Activated CD4-positive, alpha-beta T cell treated with anti-CD3 and anti-CD28 coated beads for 36 hours (primary cell): ENCODE measurements at places on chromosomes 4 and X. TPM values are rescaled to one million over a fixed set of nuclear protein-coding genes. Genes with fewer than 3 reads are reported as not detected.

CCNG2 gene
- 28.6 TPM for total RNA-seq

ACOX3 gene
- 29.3 TPM for total RNA-seq

RASGEF1B gene
- total RNA-seq = 3.4 TPM

TXK gene
- total RNA-seq = 11.2 TPM

UTP14A gene
- total RNA-seq = 35.7 TPM

REELD1 gene
- total RNA-seq = 0.16 TPM

DNA sequence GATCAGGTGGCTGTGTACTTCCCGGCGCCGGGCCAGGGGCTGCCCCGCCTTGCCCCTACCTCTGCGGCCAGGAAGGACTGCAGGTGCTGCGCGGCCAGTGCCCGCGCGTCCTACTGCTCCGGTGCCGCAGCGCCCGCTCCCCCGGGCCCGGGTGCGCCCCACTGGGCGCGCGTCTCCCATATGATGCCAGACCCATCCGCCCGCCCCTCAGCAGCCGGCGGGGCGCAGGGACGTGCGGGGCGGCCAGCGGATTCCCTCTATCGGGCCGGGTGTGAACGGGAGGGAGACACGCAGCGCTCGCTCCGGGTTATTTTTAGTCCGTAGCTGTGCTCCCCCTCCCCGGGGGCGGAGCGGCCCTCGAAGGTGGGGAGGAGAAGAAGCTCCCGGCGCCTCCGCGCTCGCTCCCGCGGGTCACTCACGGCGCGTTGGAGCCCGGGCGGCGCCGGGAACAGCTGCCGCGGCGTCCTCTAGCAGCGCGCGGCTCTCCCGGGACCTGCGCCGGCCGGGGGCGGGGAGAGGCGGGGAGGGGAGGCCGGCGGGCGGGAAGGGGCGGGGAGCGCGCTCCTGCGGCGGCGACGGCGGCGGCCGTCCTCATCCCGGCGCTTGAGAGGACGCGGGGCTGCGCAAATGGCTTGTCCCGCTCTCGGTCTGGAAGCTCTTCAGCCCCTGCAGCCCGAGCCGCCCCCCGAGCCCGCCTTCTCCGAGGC is 103.6 kb downstream of the UCHL1 start:
- peak; percentile 25 for DNase-seq

DNA sequence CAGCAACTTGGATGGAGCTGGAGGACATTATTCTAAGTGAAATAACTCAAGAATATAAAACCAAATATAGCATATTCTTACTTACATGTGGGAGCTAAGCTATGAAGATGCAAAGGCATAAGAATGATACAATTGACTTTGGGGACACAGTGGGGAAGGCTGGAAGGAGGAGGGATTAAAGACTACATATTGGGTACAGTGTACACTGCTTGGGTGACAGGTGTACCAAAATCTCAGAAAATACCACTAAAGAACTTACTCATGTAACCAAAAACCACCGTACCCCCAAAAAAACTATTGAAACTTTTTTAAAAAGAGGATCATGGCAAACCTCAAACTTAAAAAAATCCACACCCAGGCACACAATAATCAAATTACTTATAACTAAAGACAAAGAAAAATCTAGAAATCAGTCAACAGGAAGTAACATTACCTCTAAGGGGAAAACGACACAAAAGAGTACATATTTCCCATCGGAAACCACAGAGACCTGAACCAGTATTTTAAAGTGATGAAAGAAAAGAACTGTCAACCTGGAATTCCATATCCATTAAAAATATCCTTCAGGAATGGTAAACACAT is 241.8 kb downstream of the PRDM5 start:
- no peak for DNase-seq

DNA sequence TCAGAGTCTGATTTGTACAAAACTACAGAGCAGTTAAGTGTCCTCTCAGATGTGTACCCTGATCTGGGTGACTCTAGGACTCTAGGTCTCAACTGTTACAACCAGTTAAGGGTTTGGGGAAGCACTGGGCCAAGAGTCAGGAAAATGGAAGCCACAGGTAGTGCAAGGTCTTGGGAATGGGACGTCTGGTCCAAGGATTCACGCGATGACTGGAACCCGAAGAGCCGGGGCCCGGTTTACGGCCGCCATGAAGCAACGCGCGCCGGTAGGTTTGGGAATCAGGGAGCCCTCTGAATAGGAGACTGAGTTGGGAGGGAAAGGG is 321 bp upstream of the HPRT1 start:
- DNase-seq = no peak

GRCh38 chr4:10089346-10089745 is 27.3 kb downstream of the WDR1 start:
- peak; percentile 47 for DNase-seq

- no peak for DNase-seq
Observed at GRCh38 chr4:109278594-109279031, 23.8 kb downstream of the COL25A1 start.

GRCh38 chr4:56400560-56400959 is 13.3 kb upstream of the AASDH start:
- no peak for DNase-seq

GRCh38 chr4:153028535-153028934 is 92.4 kb downstream of the FHDC1 start:
- no peak for DNase-seq

DNA sequence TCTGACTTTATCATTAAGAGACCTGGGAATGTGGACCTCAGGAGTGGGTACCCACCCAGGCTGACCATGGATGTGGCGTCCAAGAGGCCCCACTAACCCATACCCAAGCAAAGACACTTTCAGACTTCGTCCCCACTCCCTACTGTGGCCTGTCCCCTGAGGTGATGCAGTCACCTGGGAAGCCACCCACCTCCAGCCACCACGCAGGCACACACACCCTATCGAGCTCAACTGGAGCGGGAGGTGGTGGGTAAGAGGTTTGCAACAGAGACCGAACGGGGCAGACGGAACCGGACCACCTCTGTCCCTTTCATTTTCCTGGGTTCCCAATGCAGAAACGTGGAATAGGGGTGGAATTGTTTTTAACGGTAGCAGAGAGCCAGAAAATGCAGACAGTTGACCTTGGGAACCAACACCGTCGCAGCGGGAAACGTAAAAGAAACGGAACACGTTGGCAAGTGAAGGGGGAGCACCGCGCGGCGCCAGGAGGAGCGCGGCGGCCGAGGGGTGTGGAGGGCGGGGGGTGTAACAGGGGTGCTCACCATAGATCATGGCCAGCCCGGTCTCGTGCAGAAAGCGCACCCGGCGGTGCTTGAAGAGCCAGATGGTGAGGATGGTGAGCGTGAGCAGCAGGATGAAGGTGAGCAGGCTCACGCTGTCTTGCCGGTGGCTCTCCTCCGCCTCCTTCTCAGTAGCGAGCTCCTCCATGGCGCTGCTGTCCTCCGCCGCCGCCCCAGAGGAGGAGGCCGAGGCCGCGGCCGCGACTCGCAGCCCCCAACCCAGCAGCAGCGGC is 559 bp downstream of the SLC9A7 start:
- peak; percentile 52 for DNase-seq

DNA sequence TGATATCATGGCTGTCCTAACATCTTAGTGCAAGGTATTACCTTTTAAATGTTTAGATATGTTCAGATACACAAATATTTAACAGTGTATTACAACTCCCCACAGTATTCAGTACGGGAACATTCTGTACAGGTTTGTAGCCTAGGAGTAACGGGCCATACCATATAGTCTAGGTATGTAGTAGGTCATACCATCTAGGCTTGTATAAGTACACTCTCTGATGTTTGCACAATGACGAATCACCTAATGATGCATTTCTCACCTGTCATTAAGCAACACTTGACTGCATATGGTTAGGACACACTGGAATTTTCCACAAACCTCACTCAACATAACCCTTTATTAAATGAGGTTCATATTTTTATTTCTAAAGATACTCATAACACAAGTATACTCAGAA is 67.7 kb downstream of the THOC2 start:
- DNase-seq = no peak

DNA sequence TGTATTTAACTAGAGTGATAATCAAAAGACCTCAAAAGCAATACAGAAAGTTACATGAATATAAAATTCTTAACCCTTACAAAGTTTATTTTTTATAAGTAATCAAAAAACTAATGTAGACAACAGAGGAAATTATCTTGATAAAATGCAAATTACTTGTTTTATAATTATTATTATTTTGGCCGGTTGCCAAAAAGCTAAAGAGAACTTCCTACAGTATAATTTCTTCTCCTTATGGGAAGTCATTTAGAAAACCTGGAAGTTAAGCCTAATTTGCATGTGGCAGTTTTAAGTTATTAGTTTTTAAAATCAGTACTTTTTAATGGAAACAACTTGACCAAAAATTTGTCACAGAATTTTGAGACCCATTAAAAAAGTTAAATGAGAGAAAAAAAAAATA is 621.3 kb upstream of the PCDH10 start:
- DNase-seq = no peak

DNA sequence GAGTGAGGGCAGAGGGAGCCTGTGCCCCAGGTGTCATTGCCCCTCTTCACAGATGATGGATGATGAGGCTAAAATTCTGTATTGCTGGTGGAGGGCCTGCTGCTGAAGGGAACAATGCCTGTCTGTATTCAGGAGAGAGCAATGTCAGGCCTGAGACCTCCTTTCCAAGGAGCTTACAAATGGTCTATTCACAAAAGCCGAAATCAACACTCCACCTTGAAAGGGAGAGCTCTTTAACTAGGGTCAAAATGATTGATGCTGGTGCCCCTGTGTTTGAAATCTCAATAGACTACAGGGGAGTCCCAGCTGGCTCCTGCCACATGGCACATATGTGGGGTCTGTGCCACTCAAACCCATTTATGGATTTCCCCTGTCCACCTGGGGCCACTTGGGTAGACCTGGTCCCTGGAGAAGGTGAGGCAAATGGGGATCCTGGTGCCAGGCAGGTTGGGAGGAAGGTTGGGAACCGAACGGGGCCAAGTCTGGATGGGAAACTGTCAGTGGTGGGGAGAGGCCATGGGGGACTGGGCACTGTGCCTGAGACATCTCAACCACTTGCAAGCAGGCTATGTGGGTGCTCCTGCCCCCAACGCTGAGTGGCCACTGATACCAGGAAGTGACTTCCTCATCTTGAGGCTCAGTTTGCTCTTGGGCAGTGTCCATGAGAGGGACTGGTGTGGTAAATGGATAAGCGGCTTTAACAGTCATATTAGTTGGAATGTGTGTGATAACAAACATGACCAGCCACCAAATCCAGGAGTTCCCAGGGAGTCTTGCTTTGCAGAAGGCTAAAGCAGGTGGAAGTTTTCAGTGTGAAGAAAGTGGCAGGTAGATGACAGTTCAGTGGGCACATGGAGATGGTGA is 223.8 kb upstream of the PSAPL1 start:
- no peak for DNase-seq

DNA sequence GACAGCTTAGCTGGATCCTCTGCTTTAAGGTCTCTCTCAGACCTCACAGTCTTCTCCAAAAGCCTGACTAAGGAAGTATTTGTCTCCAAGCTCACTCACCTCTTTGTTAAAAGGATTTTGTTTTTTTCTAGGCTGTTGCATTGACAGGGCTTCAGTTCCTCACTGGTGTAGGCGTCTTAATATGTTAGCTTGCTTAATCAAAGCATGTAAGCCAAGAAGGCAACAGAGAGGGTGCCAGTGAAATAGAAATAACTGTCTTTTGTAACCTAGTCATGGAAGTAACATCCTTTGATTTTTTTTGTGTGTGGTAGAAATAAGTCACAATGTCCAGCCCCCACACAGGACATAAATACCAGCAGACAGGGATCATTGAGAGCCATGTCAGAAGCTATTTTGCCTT is 58.8 kb downstream of the FIP1L1 start:
- DNase-seq = no peak

- no peak for DNase-seq
Observed at GRCh38 chr4:177974461-177974860, 532.2 kb upstream of the AGA start.

DNA sequence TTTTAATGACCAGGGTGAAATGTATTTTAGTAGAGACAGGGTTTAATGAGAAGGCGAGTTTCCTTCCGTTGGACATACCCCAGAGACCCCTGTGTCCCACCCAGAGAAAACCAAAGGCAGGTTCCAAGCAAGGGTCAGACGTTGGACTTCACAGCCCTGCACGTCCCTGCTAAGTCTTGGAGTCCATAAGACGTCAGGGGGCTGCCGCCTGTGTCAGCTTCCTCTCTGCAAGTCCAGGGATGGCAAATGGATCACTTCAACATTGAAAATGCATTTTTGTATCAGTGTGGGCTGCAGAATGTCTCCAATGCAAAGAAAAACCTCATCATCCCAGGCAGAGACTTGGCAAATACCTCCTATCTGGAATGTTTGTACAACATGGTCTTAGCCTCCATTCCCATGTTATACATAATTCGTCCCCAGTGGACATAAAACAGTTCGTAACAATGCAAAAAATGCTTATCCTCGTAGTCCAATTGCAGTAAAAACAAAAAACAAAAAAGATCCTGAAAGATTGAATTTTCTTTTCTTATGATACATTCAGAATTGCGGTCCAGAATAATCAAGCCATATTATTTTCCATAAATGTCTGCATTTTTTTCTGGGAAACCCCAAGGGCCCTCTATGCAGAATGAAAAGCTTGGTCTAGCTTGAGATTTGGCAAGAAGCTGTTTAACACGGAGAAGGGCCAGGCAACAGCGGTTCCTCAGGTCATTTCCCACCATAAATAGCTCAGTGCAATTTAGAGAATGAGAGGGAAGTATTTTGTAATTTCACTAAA is 190.9 kb downstream of the SHOX start:
- no peak for DNase-seq

DNA sequence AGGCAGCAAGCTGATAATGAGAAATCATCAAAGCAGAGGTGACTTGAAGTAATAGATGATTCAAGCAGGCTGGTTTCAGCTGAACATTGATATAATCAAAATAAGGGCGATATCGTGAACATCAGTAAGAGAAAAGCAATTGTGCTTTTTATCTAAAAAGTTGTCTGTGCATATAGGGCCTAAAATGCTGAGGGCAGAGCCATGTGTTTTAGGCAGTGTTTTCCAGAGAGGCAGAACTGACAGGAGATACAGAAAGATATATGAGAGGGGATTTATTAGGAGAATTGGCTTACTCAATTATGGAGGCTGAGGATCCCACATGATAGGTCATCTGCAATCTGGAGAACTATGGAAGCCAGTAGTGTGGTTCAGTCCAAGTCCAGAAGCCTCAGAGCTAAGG is 136.5 kb upstream of the NPY2R start:
- no peak for DNase-seq

DNA sequence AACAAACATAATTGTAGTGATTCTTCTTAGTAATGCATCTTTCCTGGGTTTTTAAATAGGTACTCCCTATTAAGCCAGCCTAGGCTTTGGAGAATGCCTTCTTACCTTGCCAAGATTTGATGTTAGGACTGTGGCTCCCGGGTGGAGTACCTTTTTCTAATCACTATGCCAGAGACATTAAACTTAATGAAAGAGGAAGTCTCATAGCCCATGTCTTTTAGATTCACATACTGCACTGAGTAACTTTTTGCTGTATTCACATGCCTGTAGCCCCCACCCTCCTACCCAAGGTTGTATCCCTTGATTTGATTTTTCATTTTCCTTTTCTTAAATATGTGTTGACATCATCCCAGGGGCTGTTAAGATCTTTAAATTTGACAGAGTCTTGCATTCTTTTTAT is 104.2 kb upstream of the TLR2 start:
- no peak for DNase-seq

DNA sequence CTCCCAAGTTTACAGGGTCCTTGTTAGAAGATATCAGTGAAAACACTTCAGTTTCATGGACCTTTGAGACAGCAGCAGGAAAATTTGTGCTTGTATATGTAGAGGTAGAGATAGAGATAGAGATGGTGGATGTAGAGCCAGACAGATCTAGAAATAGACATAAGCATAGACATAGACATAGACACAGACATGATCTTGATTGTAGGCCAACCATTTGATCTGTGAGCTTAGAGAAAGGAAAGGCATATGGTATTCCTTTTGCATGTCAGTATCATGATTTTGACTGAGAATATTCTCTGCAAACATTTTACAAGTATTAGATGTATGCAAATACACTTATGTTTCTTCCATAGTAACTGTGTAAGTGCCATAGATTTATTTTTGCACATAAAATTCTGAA is 65.0 kb downstream of the PRKG2 start:
- DNase-seq = no peak
